ENCODE measurements at places on chromosomes 2 and 18. TPM values are rescaled to one million over a fixed set of nuclear protein-coding genes. Genes with fewer than 3 reads are reported as not detected.

DNA sequence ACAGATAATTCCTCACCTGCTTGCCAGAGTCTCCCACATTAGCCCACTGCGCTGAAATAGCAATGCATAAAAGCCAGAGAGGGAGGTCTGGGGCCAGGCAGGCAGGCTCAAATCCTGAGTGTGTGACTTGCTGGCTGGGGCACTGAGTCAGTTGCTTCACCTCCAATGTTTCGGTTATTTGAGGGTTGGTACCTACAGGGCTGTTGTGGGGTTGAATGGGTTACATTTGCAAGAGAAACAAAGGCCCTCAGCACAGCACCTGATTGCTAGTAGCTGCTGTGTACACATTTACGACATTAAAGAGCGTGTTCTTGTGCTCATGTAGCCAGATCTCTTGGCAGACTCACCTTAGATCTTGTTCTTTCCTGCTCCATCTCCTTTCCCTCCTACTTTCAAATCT, 34.1 kb upstream of the FAM110C start:
- DNase-seq: no peak
- H3K27ac ChIP-seq: no peak overlapping the region
- no peak overlapping the region for H3K4me3 ChIP-seq
- H3K27me3 ChIP-seq: no peaks in the 10 kb centered on the region
- no peaks in the 10 kb centered on the region for H3K4me1 ChIP-seq

DNA sequence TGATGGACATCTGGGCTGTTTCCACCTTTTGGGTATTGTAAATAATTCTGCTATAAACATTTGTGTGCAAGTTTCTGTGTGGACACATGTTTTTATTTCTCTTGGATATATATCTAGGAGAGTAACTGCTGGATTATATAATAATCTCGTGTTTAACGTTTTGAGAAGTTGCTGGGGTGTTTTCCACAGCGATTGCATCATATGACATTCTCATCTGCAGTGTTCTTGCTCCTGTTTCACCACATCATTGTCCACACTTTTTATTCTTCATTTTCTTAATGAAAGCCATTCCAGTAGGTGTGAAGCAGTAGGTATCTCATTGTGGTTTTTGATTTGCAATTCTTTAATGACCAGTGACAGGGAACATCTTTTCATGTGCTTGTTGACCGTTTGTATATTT, 56.9 kb upstream of the ALKAL2 start:
- H3K27me3 ChIP-seq: peaks cover 5% of the 10 kb centered on the region
- H3K4me3 ChIP-seq: no peak overlapping the region
- DNase-seq: no peak
- no peak overlapping the region for H3K27ac ChIP-seq
- H3K4me1 ChIP-seq: no peaks in the 10 kb centered on the region

- peaks cover 2% of the 10 kb centered on the region for H3K27me3 ChIP-seq
- no peak overlapping the region for H3K27ac ChIP-seq
- DNase-seq: no peak
- H3K4me3 ChIP-seq: no peak overlapping the region
Observed at GRCh38 chr2:114068438-114068837, 178.5 kb downstream of the ACTR3 start.

DNA sequence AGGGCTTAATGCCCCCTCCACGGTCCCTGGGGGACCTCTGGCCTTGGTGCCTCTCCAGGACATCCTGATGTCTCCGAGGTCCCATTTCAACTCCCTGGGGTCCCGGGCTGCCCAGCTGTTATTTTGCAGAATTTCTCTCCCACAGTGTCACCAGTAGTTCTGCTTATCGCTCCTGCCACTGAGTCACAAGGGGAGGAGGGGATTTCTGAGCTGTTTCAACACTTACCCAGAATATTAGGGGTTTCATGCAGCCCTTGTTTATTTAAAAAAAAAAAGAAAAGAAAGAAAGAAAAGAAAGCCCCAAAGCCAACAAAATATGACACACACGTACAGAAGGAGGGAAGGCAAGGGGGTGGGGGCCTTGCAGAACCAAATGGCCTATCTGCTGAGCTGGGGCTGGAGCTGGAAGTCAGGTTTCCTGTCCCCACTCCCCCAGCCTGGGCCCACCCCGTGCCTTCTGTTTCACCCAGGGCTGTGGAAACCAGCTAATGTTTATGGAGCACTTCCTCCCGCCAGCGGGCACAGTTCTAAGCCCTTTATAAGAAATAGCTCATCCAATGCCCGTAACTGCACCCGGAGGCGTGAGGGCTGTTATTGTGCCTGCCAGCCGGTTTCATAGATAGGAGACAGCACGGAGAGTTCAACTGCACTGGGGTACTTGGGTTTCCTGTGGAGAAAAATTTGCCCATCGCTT, 8.4 kb upstream of the ARID5A start:
- no peaks in the 10 kb centered on the region for H3K36me3 ChIP-seq
- no peak overlapping the region for H3K27ac ChIP-seq
- no peak overlapping the region for H3K4me3 ChIP-seq
- DNase-seq: no peak

DNA sequence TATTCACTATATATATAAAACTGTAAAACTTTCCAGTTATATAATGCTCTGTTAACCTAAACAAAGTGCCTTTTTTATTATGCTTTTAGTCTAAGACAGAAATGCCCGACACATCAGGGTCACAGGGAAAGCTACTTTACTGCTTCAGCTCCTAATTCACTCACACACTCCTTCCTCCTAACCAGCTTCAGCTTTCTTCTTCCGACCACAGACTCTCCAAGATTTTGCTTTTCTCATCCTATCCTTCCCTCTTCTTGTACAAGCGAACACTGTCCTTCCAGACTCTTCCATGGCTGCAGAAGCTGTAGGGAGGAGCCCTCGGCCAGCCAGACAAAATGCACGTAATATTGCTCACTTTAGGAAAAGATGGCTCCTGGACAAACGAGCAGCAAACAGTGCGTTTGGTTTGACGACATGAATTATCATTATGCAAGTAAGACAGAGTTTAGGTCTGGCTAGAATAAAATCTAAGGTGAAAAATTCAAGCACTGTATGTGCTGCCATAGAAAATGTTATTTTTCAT, 47.5 kb upstream of the HNRNPA3 start:
- peak overlapping the region; percentile 32 for H3K4me3 ChIP-seq
- no peaks in the 10 kb centered on the region for H3K27me3 ChIP-seq
- peak overlapping the region; percentile 99 for H3K27ac ChIP-seq
- no peak for DNase-seq
- no peaks in the 10 kb centered on the region for H3K36me3 ChIP-seq

DNA sequence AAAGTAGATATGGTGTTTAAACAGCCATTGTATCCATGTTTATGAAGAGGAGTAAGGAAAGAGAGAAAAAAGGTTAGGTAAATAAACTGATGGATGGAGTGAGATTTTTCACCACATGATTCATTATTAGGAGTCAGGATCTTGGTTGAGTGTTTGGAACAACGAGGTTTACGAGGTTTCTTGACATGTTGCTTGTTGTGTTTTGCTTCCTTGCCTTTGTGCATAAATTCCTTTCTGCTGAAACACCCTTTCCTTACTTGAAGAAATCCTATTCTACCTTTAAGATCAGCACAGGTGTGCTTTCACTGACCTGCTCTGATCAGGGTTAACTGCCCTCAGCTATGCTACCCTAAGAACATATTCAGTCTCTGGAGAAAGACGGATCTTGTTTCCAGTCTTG, 66.6 kb downstream of the EFEMP1 start:
- DNase-seq: no peak
- H3K4me3 ChIP-seq: no peak overlapping the region
- no peaks in the 10 kb centered on the region for H3K36me3 ChIP-seq
- no peaks in the 10 kb centered on the region for H3K4me1 ChIP-seq
- no peaks in the 10 kb centered on the region for H3K27me3 ChIP-seq

DNA sequence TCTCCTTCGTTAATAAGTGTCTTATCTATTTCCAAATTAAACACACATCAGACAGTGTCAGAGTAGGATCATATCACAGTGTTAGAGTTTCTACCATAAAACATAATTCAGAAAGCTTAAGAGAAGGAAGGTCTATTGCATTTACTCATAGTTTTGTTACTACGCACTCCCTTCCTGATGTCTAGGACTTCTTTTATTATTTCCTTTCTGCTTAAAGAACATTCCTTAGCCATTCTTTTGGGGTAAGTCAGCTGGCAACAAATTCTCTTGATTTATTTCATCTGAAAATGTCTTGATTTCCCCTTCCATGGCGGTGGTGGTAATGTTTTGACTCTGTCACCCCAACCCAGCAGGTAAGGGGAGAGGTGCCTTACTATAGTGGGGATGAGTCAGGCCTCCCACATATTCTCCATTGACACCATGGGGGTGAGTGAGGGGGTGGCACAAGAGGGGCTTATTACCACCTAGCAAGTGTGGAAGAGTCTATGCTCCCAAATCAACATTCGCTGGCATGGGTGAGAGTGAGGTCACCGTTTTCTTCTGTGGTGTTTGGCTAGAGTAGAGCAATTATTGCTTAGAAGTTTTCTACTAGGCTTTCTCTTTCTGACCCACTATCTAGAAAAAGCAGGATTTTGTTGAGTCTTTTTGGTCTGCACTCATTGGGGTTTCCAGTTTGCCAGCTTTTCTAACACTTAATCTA, 29.9 kb downstream of the ABCB11 start:
- no peak for DNase-seq
- H3K36me3 ChIP-seq: no peaks in the 10 kb centered on the region
- H3K27me3 ChIP-seq: no peaks in the 10 kb centered on the region
- no peaks in the 10 kb centered on the region for H3K4me1 ChIP-seq
- no peak overlapping the region for H3K4me3 ChIP-seq

Gene CSRNP3
- total RNA-seq: not detected

Gene C2orf78
- total RNA-seq: not detected

All from Panc1 (cell line).